ENCODE measurements at places on chromosomes 5 and 9.

DNA sequence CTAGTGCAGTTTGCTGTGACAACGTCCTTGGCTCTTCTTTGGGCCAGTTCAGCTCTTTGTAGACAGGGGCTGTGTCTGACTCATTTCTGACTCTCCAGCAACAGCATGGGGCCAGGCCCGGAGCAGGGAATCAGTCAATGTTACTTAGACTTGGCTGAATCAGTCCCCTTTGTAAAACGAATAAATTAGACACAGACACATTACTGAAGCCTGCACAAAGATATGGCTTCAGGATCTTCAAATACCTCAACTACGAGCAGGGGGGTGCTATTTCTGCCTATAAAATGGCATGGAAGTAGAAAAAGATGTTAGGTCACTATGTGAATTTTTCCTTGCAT, 204.7 kb downstream of the TTLL11 start:
- DNase-seq: no peak

GRCh38 chr5:120141076-120141475, 323.0 kb upstream of the PRR16 start:
- no peak for DNase-seq

GRCh38 chr5:163993126-163993525, 487.7 kb downstream of the MAT2B start:
- DNase-seq: no peak

- no peak for DNase-seq
These were observed 49.9 kb upstream of the SNCAIP start for GRCh38 chr5:122262103-122262502.

DNA sequence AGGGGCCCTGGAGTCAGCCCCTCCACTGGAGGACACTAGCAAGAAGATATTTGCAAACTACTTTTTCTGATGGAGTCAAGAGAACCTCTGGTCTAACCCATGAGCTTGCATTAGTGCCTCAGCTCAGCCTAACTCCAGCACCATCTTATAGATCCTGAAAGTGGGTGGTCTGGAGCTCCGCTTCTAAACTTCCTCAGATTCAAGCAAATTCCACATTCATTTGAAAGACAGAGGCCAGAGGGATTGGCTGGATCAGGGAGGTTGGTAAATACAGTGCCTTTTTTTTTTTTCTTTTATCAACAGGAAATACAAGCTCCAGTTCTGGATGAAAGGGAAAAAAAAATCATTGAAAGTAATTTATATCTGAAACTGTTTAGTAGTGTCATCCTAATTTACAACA, 99.9 kb downstream of the ENC1 start:
- DNase-seq: no peak

DNA sequence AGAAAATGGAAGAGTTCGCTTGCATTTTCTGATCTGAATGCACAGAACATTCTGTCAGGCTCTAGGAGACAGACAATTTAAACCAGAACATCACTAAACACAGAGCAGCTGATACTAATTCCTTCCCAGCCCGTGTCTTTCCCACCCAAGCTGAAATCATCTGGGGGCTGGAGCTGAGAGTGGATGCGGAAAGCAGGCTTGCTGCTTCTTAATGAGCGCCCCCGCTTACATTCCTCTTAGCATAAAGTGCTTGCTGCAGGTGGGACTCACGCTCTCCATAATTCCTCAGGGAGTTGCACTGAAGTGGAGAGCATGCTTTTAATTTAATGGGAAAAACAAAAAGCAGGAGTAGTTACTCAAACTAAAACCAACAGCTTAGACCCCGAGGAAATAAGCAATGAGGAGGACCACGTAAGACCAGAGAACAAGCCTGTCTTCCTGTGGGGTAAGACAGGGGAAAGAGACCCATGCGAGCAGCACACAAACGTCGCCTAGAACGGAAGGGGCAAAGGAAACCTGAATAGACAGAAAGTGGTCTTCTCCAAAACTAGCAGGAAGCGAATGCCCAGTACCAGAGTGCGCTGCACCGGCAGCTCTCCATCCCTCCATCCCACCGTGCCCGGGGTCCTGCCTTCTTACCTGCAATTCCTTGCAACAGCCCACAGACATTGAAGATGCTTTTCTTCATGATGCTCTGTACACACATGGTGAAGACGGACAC, 139.3 kb downstream of the LHFPL2 start:
- peak; percentile 40 for DNase-seq
